ENCODE measurements at places on chromosomes 12 and 14.

DNA sequence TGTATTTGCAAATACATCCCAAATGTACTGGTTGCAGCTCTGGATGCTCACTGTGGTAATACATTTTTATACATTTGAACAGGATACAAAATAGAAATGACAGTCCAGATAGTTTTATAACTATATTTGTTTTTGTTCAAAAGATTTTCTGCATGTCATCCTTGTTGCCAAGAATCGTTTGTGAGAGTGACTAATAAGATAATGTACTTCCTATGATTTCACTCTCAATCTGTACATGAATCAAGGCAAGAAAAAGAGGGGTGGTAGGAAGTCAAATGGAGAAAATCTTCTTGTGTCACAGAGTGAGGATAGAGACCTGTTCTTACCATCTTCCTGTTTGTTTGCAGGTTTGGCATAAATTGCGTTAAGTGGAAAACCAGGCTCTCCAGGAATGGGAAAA is 13.9 kb downstream of the ARPC3 start:
- no peak for DNase-seq

DNA sequence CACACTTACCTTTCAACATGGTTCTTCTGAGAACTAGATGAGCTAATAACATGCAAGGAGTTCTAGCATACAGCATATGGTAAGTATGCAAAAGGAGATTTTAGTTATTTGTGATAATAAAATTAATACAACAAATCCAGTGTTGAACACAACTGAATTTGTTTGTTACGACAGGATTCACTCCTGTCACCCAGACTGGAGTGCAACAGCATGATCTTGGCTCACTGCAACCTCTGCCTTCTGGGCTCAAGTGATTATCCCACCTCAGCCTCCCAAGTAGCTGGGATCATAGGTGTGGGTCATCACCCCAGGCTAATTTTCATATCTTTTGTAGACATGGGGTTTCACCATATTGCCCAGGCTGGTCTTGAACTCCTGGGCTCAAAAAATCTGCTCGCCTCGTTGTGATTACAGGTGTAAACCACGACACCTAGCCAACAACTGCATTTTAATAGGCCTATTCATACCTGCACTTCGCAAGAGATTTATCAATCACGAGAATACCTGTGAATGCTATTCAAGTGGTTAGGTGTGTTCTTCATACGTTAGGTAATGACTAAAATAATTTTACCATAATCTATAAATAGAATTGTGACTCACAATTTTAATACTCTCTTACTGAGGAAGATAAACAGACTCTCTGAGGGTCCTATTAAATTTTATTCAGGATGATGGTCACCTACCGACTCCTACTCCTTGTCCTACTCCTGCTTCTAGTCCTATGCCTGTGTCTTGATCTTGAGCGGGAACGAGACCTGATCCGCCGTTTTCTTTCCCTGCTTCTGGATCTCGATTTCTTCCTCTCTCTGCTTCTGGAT is 10.0 kb downstream of the RSRC2 start:
- DNase-seq = no peak

GRCh38 chr14:23555533-23555881 is 564 bp upstream of the THTPA start:
- no peak for DNase-seq

DNA sequence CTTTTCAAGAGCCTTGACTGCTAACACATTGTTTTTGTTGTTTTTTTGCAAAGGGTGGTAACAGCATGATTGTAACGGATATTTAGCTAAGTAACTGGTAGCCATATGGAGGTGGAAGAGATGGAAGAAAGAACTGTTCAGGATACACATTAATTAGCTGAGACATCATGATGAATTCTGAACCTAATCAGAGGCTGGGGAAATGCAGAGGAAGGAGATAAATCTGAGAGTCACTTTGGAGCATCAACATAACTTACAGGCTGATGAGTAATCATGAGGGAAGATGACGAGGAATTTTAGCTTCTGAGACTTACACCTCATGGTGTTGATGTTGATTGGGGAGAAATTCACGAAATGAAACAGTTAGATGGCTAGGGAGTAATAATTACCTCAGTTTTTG is 62.3 kb downstream of the NIN start:
- no peak for DNase-seq

GRCh38 chr12:79659961-79660431 is 30.8 kb downstream of the PAWR start:
- no peak for DNase-seq

GRCh38 chr12:85029456-85029855 is 6.6 kb downstream of the TSPAN19 start:
- DNase-seq = no peak

- DNase-seq = no peak
Measured at GRCh38 chr12:62299617-62300016, 39.4 kb downstream of the USP15 start.

DNA sequence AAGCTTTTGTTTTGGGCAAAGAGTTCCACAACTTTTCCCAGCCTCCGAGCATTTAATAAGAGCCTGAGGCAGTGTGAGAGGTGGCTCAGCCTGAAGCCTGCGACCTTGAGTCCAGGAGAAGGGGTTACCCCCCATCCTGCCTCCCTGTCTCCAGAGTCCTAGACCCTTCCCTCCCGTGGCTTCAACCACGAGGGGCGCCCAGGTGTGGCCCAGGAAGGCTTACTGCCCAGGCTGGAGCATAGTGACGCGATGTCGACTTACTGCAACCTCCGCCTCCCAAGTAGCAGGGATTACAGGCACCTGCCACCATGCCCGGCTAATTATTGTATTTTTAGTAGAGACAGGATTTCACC is 641 bp downstream of the LRRC43 start:
- no peak for DNase-seq

GRCh38 chr12:3135522-3136461 is 58.6 kb downstream of the TSPAN9 start:
- no peak for DNase-seq

- no peak for DNase-seq
Measured at GRCh38 chr12:133225527-133225926, 10.2 kb downstream of the ANHX start.

DNA sequence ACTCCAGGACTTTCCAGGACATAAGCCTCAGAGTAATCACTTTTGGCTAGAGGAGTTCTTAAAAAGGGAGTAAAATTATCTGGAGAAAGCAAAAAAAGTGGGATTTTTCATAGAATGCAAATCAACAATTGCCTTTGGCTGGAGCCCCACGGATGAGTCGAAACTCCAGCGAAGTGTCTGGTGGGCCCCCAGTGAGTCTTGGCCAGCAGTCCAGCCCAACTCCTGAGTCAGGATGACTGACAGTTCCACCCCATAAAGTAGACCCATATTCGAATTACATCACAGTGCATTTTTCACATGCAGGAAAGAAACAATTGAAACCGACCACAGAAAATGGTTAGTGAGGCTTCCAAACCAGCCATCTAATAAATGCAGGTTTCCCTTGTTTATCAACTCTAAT is 265.7 kb downstream of the BCL11B start:
- DNase-seq = no peak

- no peak for DNase-seq
Measured at GRCh38 chr12:12476857-12477531, 85.7 kb downstream of the DUSP16 start.

GRCh38 chr12:6201213-6201608 is 1.0 kb downstream of the CD9 start:
- DNase-seq = no peak

GRCh38 chr12:1282670-1283315 is 291.8 kb downstream of the ERC1 start:
- no peak for DNase-seq

Measured in cortex of kidney (tissue), 1 donor.